Trophoblast cell (in vitro differentiated cells and primary cell): ENCODE measurements at places on chromosomes 5 and 9.

GRCh38 chr9:107213561-107214028, 69.5 kb upstream of the RAD23B start:
- DNase-seq, result peak; percentile 77
- no peak overlapping the region for H3K4me3 ChIP-seq
- H3K4me1 ChIP-seq, result peaks cover 19% of the 10 kb centered on the region
- no peaks in the 10 kb centered on the region for H3K36me3 ChIP-seq

DNA sequence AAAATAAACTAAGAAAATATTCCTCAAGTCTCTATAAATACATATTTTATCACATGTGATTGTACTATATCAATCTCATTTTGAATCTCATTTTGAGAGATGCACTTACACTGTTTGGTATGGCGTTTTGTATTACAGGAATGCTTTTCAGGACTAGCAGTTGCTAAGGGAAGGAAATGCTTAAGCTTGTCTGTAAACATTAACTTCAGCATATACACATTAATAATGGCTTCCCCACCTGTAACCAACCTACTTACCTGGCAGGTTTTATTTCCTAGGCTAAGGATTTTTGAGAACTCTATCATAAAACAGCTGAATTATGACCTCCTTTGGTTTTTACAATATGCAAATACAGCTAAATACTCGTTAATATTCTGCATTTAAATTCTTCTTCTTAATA, 141.0 kb upstream of the GRHPR start:
- no peaks in the 10 kb centered on the region for H3K36me3 ChIP-seq
- H3K27ac ChIP-seq, result no peak overlapping the region
- H3K4me1 ChIP-seq, result no peaks in the 10 kb centered on the region

DNA sequence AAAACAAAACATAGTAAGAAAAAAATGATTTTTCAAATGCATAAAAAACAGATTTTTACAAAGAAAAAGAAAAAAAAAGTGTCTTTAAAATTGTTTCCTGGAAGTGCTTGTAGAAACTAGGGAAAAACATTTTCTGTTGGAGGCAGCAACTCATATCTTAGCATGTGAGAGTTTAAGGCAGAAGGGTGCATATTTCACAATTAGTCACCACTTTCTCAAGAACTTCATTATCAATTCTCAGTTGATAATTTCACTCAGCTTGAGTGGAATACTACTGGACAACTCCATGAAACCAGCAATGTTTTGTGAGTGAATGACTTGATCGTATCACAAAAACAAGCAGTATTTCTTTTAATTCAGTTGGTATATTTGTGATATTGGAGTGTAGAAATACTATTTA, 508.3 kb upstream of the DAB2 start:
- H3K27me3 ChIP-seq, result no peaks in the 10 kb centered on the region
- H3K4me1 ChIP-seq, result no peaks in the 10 kb centered on the region
- H3K4me3 ChIP-seq, result no peak overlapping the region

- no peaks in the 10 kb centered on the region for H3K4me1 ChIP-seq
- DNase-seq, result no peak
- no peaks in the 10 kb centered on the region for H3K36me3 ChIP-seq
- H3K4me3 ChIP-seq, result no peak overlapping the region
Measured at GRCh38 chr5:36253575-36253974, 11.8 kb upstream of the NADK2 start.

DNA sequence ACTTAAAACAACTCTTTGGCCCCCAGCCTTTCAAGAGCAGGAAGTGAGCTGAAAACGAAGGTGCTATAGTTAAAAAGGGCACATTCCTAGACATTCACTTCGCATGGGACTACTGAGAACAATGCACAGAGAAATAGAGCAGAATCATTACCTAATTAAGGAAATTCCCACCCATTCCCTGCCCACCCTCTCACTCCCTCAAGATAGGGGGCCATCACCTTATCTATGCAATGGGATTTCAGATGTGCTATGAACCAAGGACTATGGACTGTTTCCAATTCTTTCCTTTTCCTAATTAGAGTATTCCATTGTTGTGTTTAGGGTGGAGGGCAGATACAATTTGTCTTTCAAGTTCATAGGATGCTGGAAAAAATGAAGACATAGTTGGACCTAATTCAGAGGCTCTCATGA, 476.8 kb downstream of the CETN3 start:
- no peak overlapping the region for H3K27ac ChIP-seq
- H3K27me3 ChIP-seq, result no peaks in the 10 kb centered on the region
